ENCODE measurements at places on chromosomes 1 and 21. TPM values are rescaled to one million over a fixed set of nuclear protein-coding genes. Genes with fewer than 3 reads are reported as not detected.
A peak's percentile ranks its signal among the peaks of the same experiment; 100 is the strongest.

DNA sequence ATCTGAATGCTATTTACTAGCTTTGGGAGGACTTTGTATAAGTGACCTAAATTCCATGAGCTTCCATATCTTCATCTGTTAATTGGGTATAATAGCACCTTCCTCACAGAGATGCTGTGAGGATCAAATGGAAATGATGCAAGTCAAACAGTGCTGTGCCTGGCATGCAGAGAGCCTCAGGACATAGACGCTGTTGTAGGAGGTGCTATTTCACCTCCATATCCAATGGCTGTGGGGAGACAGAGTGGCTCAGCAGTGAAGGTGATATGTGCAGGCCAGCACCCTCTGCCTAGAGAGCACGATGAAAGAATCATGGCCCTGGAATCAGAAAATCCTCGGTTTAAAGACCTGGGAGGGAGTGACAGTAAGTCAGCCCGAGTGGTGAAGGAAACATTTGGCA is 16.0 kb upstream of the C1orf21 start:
- DNase-seq, result no peak

DNA sequence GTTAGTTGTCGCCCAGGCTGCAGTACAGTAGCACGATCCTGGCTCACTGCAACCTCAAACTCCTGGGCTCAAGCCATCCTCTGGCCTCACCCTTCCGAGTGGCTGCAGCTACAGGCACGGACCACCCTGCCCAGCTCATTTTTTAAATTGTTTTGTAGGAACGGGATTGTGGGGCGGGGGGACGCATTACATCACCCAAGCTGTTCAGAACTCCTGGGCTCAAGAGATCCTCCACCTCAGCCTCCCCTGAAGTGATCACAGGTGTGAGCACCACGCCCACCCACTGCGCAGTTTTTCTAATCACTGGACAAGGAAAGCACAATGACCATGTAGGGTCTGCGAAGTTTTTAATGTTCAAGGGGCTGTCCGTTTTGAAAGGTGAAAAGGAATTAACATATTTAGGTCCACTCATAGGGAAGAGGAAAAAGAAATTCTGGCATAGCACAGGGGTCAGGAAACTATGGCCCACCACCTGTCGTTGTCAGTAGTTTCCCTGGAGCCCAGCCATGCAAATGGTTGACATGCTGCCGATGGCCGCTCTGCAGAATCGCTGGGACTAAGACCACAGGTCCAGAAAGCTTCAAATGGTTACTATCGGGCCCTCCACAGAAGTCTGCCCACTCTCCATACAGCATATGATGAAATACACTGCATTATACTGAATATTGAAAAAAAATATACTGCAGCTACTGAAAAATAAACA is 26.0 kb downstream of the SETD4 start:
- no peak for DNase-seq

DNA sequence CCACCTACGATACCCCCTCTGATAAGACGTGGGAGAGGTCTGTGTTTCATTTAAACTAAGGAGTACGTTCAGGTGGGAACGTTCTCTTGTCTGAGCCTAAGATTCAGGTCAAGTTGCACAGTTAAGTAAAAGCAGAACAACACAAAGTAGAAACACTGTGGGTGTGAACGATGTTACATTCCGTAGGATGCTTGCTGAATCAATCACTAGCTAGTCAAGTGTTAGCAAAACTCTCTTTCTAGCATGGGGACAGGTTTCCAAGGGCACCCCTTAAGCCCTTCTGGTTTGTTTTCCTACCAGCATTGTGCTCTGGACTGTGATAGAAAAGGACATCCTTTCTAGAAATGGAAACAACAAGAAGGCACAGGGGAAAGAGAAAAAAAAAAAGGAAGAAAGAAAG is 13.3 kb downstream of the C1orf162 start:
- peak; percentile 7 for DNase-seq

GRCh38 chr1:95388031-95388430 is 154.0 kb downstream of the RWDD3 start:
- DNase-seq, result no peak

- DNase-seq, result no peak
Measured at GRCh38 chr1:54600947-54601721, 22.2 kb downstream of the FAM151A start.

DNA sequence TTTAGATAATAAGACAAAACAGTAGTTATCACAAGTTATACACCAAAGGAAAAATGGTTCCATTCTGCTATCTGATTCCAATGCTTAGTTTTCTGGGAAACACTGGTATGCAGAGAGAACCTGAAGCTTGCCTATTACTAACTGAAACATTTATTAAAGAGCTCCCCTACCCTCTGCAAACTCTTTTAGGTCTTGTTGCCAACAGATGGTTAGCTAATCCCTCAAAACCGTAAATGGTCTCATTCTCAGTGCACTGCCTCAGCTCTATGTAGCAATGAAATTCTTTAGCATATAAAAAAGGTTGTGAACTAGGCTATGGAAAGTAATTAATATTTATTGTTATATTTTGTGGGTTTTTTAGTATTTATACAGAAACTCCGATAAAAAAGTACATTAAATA is 20.4 kb downstream of the C21orf91 start:
- no peak for DNase-seq

DNA sequence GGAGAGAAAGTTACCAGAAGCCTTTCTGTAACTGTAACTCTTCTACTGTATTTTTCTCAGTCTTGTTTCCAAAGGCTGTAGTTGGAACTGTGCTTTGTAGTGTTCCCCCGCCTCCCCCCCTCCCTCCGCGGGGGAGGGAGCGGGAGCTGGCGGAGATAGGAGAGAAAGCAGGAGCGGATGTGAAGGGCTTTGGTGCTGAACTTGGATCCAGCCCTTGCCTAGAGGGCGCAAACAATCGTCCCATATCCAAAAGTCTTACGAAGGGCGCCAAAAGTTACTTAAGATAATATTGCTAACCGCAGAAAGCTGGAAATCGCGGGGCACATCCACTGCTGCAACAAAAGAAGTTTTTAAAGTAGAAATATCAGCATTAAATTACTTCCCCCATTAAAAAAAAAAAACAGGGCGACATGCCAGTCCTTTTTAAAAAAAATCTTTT is 2.4 kb upstream of the NFIA start:
- DNase-seq, result no peak

DNA sequence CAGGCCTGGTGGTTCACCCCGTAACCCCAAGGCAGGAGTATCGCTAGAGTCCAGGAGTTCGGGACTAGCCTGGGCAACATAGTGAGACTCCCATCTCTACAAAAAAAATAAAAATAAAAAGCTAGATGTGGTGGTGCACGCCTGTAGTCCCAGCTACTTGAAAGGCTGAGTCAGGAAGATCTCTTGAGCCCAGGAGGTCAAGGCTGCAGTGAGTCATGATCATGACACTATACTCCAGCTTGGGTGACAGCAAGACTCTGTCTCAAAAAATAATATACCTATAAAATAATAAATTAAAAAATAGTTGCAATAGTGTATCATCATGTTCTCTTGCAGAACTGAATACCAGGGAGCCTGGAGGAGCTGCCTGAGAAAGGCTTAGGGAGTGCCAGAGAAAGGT is 19.9 kb upstream of the TMEM39B start:
- DNase-seq, result no peak

DNA sequence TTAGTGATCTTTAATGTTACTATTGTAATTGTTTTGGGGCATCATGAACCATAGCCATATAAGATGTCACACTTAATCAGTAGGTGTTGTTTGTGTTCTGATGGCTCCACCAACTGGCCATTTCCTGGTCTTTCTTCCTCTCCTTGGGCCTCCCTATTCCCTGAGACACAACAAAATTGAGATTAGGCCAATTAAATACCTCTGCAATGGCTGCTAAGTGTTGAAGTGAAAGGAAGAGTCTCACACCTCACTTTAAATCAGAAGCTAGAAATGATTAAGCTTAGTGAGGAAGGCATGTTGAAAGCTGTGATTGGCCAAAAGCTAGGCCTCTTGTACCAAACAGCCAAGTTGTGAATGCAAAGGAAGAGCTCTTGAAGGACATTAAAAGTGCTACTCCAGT is 30.7 kb downstream of the PPP2R5A start:
- DNase-seq, result no peak

DNA sequence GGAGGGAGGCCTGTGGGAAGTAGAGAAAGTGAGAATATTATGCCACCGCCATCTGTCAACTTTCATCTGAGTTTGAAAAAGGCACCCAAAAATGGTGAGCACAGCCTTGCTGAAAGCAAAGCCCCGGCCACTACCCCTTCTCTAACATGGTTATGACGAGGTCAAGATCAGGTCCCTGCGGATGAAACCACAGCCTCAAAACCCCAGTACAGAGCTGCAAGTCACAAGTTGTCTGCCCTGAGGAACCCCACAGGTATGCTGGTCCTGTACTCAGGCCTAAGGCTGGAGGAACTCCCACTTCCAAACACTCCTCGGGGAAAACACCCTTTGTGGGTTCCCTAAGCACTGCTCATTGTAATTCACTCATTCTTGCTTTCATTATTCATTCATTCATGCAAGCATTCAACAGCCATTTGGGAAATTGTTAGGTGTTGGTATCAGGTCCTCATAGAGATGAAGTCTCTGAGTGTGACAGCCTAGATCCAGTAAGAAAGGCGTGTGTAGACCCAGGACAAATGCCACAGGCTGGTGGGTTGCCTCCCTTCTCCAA is 216.6 kb upstream of the EDN2 start:
- DNase-seq, result no peak

DNA sequence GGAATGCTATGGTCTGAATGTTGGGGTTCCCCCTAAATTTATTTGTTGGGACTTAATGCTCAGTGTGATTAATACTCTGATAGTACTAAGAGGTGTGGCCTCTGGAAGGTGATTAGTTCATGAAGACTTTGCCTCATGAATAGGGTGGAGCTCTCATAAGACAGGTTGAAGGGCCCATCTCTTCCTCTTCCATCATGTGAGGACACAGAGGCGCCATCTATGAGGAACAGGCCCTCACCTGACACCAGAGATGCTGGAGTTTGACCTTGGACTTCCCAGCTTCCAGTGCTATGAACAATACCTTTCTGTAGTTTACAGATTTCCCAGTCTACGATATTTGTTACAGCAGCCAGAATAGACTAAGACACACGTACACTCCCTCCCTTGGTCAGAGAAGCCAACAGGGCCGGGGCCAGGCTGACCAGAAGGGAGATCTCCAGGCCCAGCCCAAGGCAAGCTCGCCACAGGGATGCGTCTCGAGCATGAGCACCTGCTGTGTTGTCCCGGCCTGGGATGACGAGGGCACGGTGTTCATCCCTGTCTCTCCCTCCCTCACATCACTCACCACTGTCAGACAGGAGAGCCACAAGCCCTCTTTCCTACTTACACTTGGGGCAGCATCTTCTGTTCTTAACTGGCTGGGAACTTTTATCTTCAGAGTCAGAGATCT is 4.7 kb upstream of the ABCG1 start:
- no peak for DNase-seq

DNA sequence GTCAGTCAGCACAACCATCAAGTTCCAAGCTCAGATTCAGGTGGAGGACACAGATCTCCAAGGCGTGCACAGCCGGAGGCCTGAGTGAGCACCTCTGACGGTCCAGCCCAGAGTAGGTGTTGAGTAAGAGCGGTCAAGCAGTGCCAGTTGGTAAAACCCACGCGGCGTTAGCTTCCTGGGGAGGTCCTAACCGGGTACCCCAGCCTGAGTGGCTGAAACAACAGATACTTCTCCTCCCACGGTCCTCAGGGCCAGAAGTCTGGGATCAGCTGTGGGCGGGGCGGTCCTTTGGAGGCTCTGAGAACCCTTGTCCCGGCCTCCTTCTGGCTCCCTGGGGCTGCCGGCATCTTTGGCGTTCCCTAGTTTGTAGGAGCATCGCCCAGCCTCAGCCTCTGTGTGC is 94.4 kb downstream of the PRDM16 start:
- no peak for DNase-seq

The MXRA8 gene
- total RNA-seq, result 440 TPM
